ENCODE measurements at places on chromosomes 11 and 22. TPM values are rescaled to one million over a fixed set of nuclear protein-coding genes. Genes with fewer than 3 reads are reported as not detected.

DNA sequence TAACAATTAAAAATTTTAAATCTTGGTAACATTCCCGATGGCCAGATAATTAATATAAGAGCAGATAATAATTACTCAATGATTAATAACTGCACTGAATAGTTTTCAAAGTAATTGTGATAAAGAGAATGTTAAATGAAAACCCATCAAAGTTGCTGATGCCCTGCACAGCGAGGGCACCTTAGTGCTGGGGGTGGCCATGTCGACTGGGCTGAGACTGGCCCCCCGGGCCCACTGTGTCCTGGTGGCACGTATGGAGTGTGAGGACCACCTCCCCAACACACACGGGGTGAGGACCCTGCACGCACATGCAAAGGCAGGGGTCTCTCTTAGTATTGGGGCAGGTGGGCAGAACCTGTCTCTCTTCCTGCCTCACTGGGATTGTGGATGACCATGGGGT is 15.1 kb upstream of the CCDC188 start:
- no peaks in the 10 kb centered on the region for H3K4me1 ChIP-seq
- DNase-seq = no peak
- no peak overlapping the region for H3K27ac ChIP-seq
- H3K4me3 ChIP-seq = no peak overlapping the region

DNA sequence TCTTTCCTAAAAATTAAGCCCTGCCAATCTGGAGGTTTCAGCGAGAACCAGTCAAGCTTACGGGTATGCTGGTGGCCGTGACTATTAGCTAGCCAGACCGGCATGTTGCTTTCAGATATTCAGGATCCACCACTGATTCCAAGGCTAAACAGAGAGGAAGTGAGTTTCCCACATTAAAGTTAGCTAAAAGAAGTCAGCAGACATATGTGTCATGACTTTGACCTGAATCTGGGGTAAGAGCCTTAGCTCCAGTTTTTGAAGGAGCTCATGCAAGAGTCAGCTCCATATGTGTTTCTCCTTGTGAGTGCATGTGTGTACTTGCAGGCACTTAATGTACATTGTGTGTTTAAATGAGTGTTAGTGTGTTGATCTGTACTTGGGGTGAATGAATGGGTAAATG is 1.4 kb downstream of the ZFPL1 start:
- peaks cover 13% of the 10 kb centered on the region for H3K4me1 ChIP-seq
- peaks cover 15% of the 10 kb centered on the region for H3K36me3 ChIP-seq
- H3K4me3 ChIP-seq = peak overlapping the region; percentile 86
- DNase-seq = no peak

GRCh38 chr11:20207781-20208621 is 47.7 kb upstream of the DBX1 start:
- DNase-seq = no peak
- H3K27ac ChIP-seq = no peak overlapping the region
- peaks cover 8% of the 10 kb centered on the region for H3K27me3 ChIP-seq
- no peak overlapping the region for H3K4me3 ChIP-seq
- no peaks in the 10 kb centered on the region for H3K36me3 ChIP-seq

- peak within 1 kb of the TSS; percentile 98 for H3K4me3 ChIP-seq
- H3K36me3 ChIP-seq = no peaks in the 10 kb centered on the region
- peak within 1 kb of the TSS; percentile 94 for H3K27ac ChIP-seq
- peak; percentile 79 for DNase-seq
- peaks cover 6% of the 10 kb centered on the region for H3K4me1 ChIP-seq
- H3K27me3 ChIP-seq = no peaks in the 10 kb centered on the region
Observed at GRCh38 chr22:39013942-39014722, at the start of gene APOBEC3C. TSS of gene APOBEC3C (plus strand) at chr22:39014257. CDS start at chr22:39014363, 106 bp downstream.

DNA sequence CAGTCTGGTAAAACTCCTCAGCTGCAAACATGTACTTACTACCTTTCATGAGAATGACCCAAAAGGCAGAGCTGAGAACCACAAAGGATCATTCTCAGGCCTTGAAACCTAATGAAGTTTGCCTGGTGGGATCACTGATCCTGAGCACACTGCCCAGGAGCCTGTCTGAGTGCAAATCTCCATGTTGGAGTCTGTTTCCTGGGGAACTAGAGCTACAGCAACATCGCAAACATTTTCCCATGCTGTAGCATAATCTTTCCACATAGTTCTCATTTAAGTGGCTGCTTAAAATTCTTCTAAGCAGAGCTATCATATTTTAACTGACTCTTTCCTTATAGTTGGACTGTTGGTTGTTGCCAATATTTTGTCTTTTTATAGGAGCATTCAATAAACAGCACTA is 58.5 kb downstream of the GUCY1A2 start:
- no peaks in the 10 kb centered on the region for H3K36me3 ChIP-seq
- H3K4me1 ChIP-seq = no peaks in the 10 kb centered on the region
- no peak for DNase-seq
- H3K27me3 ChIP-seq = no peaks in the 10 kb centered on the region

The ANGPTL5 gene
- total RNA-seq = not detected
